Thymus (tissue), 14 donors: ENCODE measurements at places on chromosomes 1 and 21.

DNA sequence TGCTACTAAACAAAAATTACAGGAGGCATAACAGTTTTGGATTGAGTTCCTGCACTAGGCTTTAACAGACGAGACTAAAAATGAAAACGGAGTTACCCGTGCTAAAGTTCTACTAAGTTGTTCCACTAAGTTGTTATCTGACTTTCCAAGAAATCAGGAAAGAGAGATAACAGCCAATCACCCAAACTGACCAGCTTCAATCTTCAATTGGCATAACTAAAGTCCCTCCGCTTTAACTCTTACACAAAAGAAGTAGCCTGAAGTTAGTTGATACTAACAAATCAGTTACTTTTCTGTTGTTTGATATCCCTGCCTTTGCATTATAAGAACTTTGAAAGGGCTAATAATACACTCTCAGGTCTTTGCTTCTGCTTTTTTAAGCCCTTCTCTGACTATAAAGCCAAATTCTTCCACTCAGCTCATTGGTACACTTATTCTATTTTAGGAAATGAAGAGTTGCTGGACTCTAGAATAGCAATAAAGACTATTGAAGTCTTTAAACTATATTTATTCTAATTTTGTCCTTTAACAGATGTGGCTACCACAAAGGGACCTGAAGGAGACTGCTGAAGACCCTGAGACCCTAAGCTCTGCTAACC is 61.3 kb downstream of the TESK2 start:
- no peak for DNase-seq
- no peaks in the 10 kb centered on the region for H3K36me3 ChIP-seq
- H3K27me3 ChIP-seq = no peaks in the 10 kb centered on the region
- H3K4me1 ChIP-seq = no peaks in the 10 kb centered on the region
- H3K4me3 ChIP-seq = no peak overlapping the region

- H3K27ac ChIP-seq = no peak overlapping the region
- H3K27me3 ChIP-seq = no peaks in the 10 kb centered on the region
- no peaks in the 10 kb centered on the region for H3K4me1 ChIP-seq
- H3K36me3 ChIP-seq = no peaks in the 10 kb centered on the region
These were observed 4.3 kb upstream of the OR10Z1 start for GRCh38 chr1:158600735-158601134.

DNA sequence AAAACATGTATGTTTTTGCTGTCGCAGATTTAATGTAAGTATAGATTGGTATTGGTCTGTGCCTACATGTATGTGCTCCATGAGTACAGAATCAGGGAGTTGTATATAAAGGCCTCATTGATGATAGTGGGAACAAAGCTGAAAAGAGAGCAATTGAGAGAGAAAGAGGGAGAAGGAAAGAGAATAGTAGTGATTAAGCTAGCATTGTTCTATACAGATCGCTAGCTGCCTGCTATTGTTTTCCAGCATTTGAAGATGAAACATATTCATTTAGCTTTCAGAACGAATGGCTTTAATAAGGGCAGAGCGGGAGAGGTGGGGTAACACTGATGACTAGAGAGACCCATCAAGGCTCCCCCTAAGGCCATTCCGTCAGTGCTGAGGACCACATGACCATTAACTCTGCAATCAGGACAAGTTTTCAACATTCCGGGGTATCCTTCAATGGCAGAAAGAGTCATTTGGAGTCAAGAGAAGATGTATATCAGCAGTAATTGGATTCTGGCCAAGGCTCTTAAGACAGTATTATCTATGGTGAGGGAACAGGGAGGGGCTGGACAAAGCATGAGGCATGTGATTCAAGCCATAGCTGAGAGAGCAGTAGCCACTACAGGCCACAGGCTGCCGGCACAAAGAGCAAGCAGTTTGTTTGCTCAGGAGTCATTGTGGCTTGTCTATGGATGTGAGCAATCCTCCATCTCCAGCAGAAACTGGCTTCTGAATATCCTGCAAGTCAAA is 176.5 kb downstream of the PBX1 start:
- no peak for DNase-seq
- no peaks in the 10 kb centered on the region for H3K27me3 ChIP-seq
- H3K4me1 ChIP-seq = no peaks in the 10 kb centered on the region
- no peak overlapping the region for H3K4me3 ChIP-seq
- no peaks in the 10 kb centered on the region for H3K36me3 ChIP-seq

DNA sequence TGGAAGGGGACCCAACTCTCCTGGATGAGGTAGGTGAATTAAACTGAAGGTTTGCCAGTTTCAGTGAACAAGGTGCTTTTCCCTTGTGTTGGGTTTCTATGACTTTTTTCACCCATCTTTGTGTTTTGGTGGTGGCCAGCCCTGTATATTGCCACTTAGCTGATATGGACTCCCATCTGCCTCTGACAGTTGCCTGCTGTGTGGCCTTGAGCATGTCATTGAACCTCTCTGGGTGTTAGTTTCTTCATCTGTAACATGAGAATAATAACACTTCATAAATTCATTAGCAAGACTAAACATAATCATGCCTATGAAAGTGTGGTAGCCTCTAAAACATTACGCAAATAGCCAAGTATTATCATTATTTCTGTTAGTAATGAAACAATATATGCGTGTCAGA is 141.7 kb downstream of the PBX1 start:
- no peak overlapping the region for H3K27ac ChIP-seq
- no peaks in the 10 kb centered on the region for H3K4me1 ChIP-seq
- H3K4me3 ChIP-seq = no peak overlapping the region
- DNase-seq = no peak
- H3K27me3 ChIP-seq = no peaks in the 10 kb centered on the region

DNA sequence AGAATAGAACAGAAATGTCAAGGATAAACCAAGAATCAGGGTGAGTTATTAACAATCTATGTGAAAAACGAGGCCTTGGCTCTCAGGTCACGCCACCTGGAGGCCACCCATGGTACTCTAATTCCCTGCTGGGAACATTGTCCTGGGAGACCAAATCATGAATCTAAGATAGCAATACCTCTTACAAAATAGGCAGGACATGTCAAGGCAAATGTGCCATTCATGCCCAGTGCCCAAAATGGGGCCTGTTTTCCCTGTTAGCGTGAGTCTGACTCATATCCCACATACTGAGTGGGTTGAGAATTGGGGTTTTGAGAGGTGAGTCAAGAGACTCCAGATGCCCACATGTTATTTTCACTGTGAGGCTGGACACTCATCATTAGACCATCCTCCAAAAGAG is 380.8 kb downstream of the HHIPL2 start:
- no peak for DNase-seq
- H3K4me3 ChIP-seq = no peak overlapping the region
- no peaks in the 10 kb centered on the region for H3K4me1 ChIP-seq
- no peaks in the 10 kb centered on the region for H3K36me3 ChIP-seq
- no peaks in the 10 kb centered on the region for H3K27me3 ChIP-seq

DNA sequence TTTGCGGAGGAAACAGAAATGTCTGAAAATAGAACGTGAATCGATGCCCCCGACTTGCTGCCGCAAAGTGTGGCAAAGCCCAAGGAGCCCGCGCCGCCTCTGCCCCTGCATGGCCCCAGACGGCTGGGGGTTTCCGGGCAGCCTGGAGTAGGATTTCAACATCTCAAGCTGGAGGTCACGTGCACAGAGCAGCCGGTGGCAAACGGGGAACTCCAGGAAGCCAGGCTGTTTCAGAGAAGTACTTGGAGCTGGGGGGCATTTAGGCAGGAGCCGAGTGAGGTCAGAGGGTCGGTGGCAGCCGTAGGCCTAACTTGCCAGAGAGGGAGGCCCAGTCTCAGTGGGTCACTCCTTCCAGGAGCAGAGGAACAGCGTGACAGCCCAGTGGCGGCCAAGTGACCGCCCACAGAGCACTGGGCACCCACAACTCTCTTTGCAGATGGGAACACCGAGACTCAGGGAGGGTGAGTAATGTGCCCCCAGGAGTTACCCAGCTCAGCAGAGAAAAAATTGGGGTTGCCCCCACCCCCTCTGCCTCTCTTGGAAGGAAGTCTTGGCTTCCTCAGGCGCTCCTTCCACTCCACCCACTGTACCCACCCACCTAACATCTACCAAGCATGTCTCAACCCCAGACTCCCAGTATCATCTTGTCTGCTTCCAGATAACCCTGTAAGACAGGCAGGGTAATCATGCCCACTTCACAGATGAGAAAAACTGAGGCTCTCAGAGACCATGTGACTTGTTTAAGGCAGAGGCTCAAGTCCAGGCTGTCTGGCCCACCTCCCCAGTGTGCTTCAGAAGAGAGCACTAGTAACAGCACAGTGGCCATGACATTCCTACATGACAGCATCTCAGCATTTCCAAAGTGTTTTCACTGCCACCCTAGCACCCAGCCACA is 179.4 kb downstream of the HIVEP3 start:
- no peak for DNase-seq
- H3K4me1 ChIP-seq = peaks cover 22% of the 10 kb centered on the region
- no peak overlapping the region for H3K4me3 ChIP-seq
- H3K36me3 ChIP-seq = no peaks in the 10 kb centered on the region
- no peaks in the 10 kb centered on the region for H3K27me3 ChIP-seq

- no peak overlapping the region for H3K27ac ChIP-seq
- H3K4me3 ChIP-seq = no peak overlapping the region
- no peak for DNase-seq
- H3K4me1 ChIP-seq = peaks cover 8% of the 10 kb centered on the region
- H3K27me3 ChIP-seq = no peaks in the 10 kb centered on the region
- no peaks in the 10 kb centered on the region for H3K36me3 ChIP-seq
These were observed 159.1 kb upstream of the RAB4A start for GRCh38 chr1:229111703-229112319.
